ENCODE measurements at places on chromosomes 5 and 9.

- DNase-seq = no peak
Measured at GRCh38 chr9:105226055-105226454, 18.4 kb upstream of the SLC44A1 start.

GRCh38 chr5:63128761-63129160, 550.1 kb downstream of the LRRC70 start:
- no peak for DNase-seq

GRCh38 chr9:117491491-117491890, 76.6 kb upstream of the ASTN2 start:
- no peak for DNase-seq

- DNase-seq = no peak
Measured at GRCh38 chr5:79122973-79123372, 11.4 kb downstream of the BHMT start.

GRCh38 chr5:11047030-11047429, 286.0 kb upstream of the DAP start:
- DNase-seq = no peak

DNA sequence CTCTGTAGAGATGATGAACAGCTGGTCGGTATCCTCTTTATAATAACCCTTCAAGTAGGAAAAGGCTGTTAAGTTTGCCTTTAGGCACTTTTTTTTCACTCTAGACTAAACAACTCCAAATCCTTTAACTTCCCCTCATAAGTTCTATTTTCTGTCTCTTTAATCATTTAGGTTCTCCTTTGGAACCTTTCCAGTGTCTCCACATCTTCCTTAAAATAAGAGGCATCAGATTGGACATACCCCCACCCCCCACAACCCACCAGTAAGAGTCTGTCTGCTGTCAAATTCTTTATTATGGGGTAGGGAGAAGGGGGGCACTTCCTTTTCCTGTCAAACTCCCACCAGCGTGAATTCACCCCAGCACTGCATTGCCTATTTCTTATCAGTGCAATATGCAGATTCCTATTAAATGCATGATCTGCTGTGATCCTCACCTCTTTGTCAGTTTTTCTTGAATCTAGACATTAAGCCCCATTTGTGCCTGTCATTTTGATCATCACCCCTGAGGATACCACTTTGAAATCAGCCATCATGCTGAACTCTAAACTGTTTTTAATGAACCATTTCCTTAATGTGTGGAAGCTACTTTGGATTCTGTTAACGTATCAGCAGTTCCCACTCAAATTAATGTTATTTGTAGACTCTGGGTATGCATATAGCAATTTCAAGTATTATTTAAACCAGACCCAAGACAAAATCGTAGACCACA, 212.2 kb downstream of the PDZD2 start:
- DNase-seq = no peak

- no peak for DNase-seq
Measured at GRCh38 chr5:60490597-60491166, 209.3 kb downstream of the DEPDC1B start.

- no peak for DNase-seq
Measured at GRCh38 chr5:111639912-111640311, 117.1 kb downstream of the NREP start.

GRCh38 chr5:117893211-117893610, 1095.1 kb downstream of the DTWD2 start:
- DNase-seq = no peak

DNA sequence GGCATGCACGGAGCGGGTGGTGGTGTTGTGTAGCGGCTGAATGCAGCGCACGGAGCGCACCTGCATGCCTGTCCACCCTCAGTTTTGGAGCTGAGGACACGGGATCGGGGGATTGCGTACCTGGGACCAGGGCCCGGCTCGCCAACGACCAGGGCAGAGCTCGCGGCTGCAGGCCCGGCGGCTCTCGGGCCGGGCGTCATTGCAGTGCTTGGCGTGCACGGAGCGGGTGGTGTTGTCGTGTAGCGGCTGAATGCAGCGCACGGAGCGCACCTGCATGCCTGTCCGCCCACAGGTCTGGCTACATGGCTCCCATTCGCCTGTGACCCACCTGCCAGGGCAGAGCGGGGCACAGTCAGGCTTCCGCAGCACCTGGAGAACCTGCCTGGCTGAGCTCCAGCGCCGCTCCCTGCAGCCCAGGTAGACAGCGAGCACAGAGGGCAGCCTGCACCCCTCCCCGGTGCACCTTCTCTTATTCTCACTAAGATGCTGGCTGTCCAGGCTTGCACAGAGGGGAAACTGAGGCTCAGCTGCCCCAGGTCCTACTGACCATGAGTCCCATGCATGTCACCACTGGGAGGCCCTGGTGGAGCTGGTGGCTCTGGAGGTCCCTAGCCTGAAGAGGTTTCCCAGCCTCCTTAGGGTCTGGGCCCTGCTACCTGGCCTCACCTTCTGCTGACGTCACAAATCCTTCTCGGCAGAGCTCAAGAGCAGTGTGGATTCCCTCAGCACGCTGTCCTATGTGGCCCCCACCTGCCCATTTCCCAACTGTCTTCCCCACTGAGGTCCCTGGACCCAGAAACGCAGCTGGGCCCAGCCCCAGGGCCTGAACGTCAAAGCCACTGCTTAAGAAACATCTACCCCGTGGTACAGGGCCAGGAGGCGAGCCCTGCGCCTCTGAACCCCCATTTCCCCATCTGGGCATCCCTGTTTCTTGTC, 64.9 kb downstream of the ZNF354C start:
- DNase-seq = no peak

- no peak for DNase-seq
Measured at GRCh38 chr5:77222722-77223121, 12.2 kb downstream of the PDE8B start.

DNA sequence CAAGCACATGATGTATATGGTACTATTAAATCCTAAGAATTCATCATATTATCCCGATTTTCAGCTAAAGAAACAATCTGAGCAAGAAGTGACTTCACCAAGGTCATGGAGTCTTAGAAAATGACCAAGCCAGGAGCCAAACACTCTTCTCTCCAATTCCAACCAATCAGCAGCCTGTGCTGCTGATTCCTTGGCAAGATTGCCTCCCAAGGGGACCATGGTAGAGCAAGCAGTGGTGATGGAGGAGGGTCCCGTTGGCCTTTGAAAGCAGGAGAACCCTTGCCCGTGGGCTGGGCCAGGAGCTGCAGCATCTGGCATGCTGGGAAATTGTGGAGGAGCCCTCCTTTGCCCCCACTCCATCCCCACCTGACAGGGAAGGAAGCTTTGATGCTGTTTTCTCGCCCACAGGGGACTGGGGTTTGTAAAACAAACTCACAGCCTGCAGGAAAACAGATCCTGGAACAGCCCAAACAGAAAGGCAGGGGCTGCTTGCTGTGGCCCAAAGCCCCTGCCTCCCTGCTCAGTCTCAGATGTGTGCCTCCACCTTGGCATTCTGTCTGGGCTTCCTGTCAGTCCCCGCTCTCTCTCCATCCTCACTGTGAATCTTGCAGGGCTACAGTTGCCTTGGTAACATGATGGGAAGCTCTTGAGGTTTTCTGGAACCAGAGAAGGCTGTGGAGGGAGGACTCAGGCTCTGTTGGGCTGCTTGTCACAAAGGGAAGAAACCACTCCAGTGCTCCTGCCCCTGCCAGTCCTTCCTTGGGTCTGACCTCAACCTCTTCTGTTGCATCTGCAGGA, 70.8 kb upstream of the HSPA9 start:
- no peak for DNase-seq

GRCh38 chr5:142789206-142789605, 19.0 kb downstream of the ARHGAP26 start:
- DNase-seq = no peak

DNA sequence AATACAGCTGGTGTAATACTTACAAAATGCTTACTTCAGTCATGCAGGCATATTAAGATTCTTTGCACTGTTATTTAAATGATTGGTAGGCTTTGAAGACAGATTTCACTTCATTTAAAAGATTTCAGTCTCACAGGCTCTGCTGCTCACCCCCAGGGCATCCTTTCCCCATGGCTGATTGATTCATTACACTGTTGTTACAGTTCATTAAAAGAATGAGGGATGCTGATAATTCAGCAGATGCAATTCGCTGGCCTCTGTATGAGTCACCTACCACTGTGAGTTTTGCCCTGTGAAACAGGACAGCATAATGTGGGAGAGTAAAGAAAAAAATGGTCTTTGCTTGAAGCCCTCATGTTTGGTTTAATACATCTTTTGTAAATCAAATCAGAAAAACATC, 246.9 kb downstream of the CYLC2 start:
- no peak for DNase-seq

DNA sequence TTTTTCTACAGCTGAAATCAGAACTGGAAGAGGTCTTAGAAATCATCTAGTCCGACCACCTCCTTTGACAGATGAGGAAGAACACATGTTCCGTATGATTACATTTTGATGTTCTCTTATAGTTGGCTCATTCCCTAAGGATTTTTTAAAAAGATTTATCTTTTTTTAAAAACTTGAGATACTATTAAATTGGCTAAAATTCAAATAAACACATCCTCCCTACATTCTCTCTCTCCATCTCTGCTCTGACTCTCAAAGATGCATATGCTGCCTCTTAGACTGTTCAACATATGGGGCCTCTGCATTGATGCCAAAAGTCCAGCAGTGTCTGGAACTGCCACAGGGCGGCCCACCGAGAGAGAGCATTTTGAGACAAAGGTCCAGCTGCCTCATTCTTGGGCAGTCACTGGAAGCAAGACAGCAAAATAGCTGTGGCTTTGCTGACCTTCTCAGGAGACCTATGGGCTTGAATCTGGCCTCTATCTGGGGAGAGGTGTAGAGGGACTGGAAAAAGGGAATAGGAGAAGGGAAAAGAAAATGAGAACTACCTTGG, 12.8 kb upstream of the TSSK1B start:
- peak; percentile 10 for DNase-seq

GRCh38 chr9:101513351-101513750, 20.3 kb upstream of the RNF20 start:
- no peak for DNase-seq

GRCh38 chr5:136780518-136780917, 415.2 kb upstream of the TRPC7 start:
- DNase-seq = no peak

DNA sequence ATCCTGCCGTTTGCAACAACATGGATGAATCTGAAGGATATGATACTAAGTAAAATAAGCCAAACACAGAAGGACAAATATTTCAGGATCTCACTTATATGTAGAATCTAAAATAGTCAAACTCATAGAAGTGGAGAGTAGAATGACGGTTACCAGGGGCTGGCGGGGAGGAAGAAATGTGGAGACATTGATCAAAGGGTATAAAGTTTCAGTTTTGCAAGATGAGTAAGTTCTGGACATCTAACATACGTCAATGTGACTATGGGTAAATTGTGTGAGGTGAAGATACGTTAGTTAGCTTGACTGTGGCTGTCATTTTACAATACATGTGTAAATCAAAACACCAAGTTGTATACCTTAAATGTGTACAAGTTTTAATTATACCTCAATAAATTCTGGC, 200.3 kb downstream of the SNX18 start:
- DNase-seq = no peak

GRCh38 chr5:116472274-116472673, 102.3 kb downstream of the SEMA6A start:
- no peak for DNase-seq

DNA sequence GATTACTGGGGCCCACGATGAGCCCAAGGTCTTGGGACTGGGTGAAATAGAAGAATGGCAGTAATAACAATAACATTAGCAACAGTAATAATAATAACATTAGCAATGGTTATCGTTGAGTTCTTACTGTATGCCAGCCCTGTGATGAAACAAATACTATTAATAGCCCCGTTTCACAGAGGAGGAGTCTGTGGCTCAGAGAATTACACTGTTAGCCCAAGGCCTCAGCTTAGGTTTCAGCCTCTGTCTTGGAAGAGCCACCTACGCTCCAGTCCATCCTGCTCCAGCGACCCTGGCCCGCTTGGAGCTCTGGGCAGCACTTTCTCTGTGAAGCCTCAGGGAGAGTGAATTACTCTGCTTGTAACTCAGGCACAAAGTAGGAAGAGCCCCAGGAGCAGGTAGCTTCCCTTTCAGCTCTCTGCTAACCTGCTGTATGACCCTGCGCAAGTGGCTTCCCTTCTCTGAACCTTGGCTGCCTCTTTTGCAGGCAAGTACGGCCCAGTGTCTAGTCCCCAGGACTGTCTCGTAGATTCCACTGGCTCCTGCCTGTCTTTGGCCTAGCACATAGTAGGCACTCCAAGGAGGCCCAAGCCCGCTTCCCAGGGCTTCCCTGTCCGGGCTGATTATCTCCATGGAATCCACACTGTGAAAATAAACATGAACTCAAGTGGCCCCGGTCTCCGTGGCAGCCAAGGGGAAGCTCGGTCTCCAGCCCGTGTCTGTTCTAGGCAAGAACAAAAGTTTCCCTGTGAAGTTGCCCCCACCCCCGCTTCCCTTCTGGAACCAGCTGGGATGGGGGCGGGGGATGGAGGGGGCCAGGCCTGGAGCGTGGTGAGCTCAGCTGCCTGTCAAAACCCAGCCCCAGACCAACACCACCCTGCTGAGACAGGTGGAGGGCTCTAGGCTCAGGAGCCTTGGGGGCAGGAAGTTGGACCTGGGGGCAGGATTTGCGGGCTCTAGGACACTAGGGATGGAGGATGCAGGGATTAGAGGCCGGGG, 26.2 kb upstream of the LMX1B start:
- peak; percentile 84 for DNase-seq

- DNase-seq = no peak
Measured at GRCh38 chr5:132557478-132558172, 848 bp downstream of the RAD50 start.

DNA sequence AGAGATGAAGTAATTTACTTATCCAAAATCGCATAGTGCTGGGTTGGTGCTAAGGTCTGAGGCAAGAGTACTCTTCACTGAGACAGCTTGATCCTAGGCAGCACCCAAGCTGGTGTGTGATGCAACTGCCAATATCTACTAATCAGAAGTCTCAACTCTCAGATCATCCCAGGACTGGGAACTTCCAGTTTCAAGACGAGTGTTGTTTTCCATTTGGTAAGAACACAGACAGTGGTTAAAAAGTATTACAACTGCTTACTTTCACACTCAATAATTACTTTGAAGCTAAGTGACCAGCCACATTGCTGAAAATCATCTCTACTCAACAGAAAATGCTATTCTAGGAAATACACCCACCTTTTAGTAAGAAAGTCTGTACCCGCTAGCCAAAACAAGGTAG, 45.3 kb downstream of the FBXW11 start:
- no peak for DNase-seq

DNA sequence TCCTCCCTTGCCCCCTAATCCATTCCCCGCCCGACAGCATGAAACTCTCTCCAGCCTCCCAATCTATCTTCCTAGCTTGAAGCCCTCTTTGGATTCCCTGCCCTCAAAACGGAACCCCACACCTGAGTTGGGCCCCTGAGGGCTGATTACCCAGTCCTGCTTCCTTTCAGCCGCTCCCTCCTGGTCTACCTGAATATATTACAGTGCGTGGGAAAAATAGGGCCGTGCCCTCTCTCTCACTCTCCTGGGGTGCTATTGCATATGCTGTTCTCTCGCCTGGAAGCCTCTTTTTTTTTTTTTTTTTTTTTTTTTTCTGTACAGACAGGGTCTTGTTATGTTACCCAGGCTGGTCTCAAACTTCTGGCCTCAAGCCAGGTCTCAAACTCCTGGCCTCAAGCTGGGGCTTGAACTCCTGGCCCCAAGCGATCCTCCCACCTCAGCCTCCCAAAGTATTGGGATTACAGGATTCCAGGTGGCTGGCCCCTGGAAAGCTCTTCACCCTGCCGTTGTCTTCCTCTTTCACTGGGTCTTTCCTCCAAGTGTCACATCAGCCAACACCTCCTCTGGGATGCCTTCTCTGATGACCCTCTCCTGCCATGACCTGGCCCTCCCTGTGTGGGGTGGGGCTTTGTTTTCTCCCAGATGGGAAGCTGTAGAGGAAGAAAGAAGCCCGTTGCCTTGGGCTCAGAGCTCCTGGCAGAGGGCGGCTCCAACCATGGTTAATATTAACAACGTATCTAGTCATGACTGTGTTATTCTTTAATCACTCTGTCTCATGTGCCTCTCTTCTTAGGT, 8.2 kb downstream of the DNM1 start:
- no peak for DNase-seq

Data from dermis microvascular lymphatic vessel endothelial cell (primary cell).